Memory B cell (primary cell): ENCODE measurements at places on chromosomes 6 and 20.

DNA sequence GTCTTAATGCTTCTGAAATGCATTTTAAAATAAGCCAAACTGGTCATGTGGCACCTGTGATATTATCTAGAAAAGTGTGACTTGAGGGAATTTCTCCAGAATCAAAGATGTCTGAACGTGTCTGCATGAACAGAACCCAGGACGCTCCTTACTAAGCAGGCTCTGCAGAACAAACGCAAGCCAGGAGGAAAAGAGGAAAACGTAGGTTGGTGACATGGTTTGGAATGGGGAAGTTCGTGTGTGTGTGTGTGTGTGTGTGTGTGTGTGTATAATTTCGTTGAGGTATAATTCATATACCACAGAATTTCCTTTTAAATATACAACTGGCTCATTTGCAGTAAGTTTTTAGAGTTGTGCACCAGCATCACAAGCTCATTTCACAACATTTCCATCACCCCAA, 200.5 kb upstream of the FOXQ1 start:
- DNase-seq = no peak

GRCh38 chr20:8000796-8001195, 18.8 kb downstream of the TMX4 start:
- no peak for DNase-seq

DNA sequence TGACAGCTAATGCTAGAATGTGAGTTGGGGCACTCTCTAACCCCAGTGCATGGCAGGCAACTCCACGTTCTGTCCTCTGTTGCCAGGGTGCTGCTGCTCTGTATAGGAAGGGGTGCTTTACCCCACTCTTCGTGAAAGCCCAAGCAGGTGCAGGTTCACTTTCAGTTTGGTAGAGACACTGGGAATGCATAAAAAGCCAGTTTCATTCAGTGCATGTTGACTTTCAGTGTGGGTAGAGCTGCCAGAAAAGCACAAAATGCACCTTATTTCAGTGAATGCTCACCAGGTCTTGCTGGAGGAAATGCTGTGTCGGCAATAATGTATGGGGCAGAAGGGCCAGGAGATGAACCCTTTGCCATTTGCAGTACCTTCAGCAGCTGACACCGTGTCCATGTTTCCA, 62.1 kb upstream of the ADGRB3 start:
- DNase-seq = no peak

DNA sequence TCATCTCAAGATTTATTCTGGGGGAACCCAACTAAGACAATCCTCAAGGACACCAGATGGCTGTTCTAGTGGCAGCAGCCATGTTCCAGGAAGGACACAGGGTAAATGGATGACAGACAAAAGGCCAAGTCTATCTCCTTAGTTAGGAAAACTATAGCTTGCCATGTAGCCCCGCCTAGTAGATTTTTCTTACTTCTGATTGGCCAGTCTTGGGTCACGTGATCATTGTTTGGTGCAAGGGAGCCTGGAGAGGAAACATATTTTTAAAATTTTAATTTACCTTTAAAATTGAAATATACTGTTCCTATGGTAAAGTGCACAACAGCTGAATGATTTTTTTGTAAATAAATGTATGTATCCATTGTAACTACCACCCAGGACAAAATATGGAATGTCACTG, 4.4 kb upstream of the KCNS1 start:
- no peak for DNase-seq

DNA sequence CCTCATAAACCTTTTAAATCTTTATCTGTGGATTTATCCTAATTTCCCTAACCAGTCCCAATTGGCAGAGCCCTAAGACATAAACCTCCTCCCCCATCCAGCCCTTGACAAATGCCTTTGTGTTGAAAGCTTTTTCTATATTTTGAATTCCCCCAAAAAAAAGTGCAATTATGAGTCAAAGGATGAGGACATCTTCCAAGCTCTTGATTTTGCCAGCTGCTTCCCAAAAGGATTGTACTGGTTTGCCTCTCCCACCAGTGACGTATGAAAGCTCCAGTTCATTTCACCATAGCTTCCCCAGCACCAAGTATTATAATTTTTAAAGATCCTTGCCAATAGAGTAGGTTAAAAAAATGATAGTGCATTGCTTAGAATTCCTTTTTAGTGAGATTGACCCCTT, 38.9 kb downstream of the SIRPA start:
- DNase-seq = no peak

GRCh38 chr6:113450061-113450465, 407.1 kb upstream of the MARCKS start:
- no peak for DNase-seq

DNA sequence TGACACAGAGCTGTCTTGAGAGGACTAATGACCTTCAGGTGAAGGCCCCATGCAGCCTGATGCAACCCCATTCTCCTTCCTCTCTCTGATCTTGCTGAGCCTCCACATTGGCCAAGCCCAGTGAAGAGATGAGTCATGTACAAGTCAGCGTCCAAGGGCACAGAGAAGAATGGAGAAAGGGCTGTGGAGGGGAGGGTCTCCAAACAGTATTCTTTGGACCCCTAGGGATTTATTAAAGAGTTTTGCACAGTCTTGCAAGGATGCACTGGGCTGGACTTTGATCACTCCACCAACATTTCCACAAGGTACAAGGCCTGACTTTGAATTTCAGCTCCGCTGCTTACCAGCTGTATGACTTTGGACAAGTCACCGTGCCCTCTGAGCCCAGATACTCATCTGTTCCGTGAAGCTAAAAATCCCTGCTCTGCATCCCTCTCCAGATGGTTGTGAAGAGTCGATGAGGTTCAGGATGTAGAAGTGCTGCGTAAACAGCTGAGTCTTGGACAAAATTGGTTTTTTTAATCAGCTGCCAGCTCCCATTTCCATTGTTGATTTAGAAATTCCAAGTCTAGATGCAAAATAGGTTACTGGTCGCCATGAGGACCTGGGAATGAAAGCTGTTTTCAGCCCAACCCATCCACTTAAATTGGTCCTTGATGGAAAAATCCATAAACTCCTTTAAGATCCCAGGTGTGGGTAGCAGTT, 14.1 kb upstream of the KCNG1 start:
- DNase-seq = no peak

DNA sequence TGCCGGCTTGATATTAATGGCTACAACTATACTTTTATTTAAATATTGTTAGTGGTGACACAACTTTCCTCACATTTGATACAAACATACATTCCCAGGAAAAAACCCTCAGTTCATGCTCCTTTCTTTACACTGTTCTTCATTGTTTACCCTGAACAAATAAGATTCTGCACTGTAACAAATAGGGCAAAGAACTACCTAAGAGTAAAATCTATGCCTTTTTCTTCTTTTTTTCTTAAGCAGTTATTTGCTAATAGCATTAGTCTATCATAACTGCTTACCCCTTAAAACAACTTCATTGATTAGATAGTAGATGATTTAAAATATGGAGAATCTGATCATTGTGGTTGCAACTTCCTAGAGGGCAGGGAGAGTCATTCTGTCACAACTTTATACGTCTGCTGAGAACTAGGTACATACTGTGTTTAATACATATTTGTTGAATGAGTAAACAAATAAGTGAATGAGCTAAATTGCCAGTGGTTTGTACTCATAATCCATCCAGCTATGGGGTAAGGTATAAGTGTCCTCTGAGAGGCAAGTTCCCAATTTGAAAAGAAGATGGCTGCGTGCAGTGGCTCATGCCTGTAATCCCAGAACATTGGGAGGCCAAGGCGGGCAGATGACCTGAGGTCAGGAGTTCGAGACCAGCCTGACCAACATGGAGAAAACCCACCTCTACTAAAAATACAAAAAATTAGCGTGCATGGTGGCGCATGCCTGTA, 161.0 kb downstream of the CDK19 start:
- no peak for DNase-seq

- DNase-seq = no peak
Observed at GRCh38 chr20:20814685-20815084, 102.2 kb upstream of the RALGAPA2 start.

DNA sequence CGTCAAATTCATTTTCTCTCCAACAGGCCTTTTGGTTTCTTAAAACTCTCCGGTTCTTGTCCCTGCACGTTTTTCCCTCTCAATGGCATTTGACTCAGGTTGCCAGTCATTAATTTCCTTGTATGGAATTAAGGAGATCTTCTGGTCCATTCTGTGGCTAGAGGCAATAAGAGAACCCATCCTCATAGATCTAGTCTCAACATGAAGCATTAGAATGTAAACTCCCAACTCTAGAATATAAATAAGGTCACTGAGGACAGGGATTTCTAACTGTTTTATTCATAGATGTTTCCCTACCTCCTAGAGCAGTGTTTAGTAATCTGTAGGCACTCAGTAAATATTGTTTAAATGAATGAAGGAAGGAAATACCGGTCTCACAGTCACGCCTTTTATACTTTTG, 185.2 kb upstream of the FLRT3 start:
- DNase-seq = no peak

GRCh38 chr6:36479256-36479655, 36.5 kb downstream of the KCTD20 start:
- no peak for DNase-seq

- DNase-seq = peak; percentile 29
Observed at GRCh38 chr6:72619883-72620696, 1.8 kb upstream of the KCNQ5 start.

- DNase-seq = no peak
Observed at GRCh38 chr6:45712786-45713185, 302.9 kb downstream of the CLIC5 start.

- DNase-seq = no peak
Observed at GRCh38 chr6:125831659-125832058, 40.9 kb downstream of the NCOA7 start.

- no peak for DNase-seq
Observed at GRCh38 chr20:4563534-4563933, 158.2 kb upstream of the PRND start.

DNA sequence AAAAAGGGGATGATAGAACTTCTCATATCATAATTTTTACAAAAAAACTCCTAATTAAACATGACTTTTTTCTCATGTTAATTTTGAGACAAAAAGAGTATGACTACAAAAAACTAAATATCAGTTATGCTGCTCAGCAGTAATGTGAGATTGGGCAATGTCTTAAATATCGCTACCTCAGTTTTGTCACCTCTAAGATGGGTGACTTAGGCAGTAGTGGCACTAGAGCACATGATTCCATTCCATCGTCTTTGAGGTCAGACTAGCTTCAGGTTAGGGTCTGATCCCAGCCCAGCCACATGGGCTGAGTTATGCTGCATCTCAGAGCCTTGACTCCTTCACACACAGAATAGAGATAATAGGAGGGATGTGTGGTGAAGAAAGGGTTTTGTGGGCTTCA, 11.0 kb downstream of the DCBLD1 start:
- no peak for DNase-seq

GRCh38 chr6:158571826-158572652, 12.1 kb downstream of the TMEM181 start:
- DNase-seq = no peak

- DNase-seq = no peak
Observed at GRCh38 chr20:11130554-11131166, 456.9 kb upstream of the JAG1 start.

DNA sequence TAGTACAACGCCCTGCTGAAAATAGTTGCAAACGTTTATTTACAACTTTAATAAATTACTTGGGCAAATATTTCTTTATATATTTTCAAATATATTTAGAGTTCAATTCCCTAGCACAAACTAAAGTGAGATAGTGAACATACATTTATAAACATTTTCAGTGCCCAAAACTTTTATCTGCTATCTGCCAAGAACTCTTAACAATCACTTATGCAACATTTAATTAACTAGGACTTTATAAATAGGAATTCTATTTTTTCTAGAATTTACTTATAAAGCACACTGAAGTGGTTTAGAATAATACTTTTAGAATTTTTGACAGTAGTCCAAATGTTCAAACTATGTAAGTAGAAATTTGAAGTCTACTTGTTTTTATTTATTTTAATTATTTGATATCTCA, 452.6 kb upstream of the RGS17 start:
- DNase-seq = no peak

GRCh38 chr20:24241466-24241865, 228.0 kb upstream of the SYNDIG1 start:
- no peak for DNase-seq

GRCh38 chr6:28867086-28867409, 56.7 kb downstream of the TRIM27 start:
- no peak for DNase-seq

DNA sequence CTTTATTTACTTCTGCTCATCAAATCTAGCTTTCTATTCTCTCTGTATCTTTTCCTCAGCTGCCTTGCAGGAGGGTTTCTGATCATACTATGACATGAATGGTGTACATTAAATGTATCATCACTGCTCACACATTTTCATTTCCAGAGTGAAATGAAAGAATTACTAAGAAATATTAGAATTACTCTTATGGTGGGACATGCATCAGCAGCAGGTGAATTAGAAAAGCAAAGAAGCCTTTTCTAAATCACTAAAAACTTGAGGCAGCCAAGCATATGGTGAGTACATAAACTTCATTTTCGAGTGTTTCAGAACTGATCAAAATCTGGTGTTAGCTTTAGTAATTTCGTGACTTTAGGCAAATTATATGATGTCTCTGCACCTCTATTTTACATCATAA, 23.6 kb downstream of the IL17A start:
- DNase-seq = no peak

- DNase-seq = no peak
Observed at GRCh38 chr20:11989018-11989771, 71.5 kb downstream of the BTBD3 start.

DNA sequence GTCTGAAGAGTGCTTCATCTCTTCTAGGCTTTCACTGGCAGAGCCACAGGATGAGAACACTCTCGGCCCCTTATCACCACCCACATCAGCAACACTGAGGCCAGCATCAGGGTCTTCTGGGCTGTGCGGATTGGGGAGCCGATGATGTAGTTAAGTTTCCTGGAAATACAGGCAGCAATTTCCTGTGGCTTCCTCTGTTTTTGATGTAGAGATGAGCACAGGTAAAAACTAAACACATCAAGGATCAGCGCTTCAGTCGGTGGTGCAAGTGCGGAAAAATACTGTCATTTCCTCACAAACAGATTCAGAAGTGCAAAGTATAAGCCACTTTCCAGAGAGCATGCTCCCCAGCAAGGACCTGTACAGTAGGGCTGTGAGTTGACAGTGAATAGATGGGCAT, 62.6 kb downstream of the BACH2 start:
- no peak for DNase-seq

- no peak for DNase-seq
Observed at GRCh38 chr20:38049800-38050199, 16.3 kb downstream of the RPRD1B start.

- no peak for DNase-seq
Observed at GRCh38 chr6:161133963-161134362, 139.9 kb downstream of the AGPAT4 start.

DNA sequence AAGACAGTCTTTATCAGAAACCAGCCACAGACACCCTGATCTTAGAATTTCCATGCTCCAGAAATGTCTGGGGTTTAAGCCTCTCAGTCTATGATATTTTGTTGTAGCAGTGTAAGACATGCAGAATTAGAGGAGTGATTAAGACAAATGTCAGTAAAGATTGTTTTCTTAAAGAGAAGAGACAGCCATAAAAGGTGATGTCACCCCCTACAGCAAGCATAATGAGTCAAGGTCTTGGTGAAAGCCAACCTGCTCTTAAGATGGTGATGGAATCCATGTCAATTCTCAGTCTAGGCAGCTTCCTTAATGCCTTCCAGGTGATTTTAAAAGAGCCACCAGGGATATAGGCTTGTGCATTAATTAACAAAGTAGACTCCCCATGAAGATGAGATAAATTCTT, 849.9 kb upstream of the EPHA7 start:
- no peak for DNase-seq
